ENCODE measurements at places on chromosomes 5 and 9.

GRCh38 chr9:88161144-88161543 is 22.9 kb upstream of the SPATA31C2 start:
- no peak for DNase-seq

GRCh38 chr9:117869712-117870111 is 165.5 kb downstream of the TLR4 start:
- no peak for DNase-seq

- no peak for DNase-seq
These were observed 7.8 kb downstream of the RAPGEF1 start for GRCh38 chr9:131732061-131732526.

DNA sequence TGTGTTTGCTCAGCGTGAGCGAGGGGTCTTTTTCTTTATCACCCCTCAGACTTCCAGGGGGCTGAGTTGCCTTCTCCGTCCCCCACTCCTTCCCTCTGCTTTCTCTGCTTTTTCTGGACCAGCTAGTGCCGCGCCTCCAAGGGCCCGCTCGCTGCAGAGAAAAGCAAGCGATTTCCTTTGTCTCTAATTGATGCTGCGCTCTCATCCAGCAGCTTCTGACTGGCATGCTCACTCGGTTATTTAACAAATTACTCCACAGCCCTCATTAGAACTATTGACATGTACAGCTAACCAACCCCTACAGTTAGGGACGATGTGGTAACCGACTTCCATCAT is 288.0 kb downstream of the ELAVL2 start:
- DNase-seq = no peak

- no peak for DNase-seq
These were observed 138.1 kb upstream of the TLE4 start for GRCh38 chr9:79433703-79434102.

GRCh38 chr9:91180240-91180929 is 181.3 kb downstream of the AUH start:
- no peak for DNase-seq

- no peak for DNase-seq
These were observed 395.4 kb downstream of the ARRDC3 start for GRCh38 chr5:90987726-90988125.

DNA sequence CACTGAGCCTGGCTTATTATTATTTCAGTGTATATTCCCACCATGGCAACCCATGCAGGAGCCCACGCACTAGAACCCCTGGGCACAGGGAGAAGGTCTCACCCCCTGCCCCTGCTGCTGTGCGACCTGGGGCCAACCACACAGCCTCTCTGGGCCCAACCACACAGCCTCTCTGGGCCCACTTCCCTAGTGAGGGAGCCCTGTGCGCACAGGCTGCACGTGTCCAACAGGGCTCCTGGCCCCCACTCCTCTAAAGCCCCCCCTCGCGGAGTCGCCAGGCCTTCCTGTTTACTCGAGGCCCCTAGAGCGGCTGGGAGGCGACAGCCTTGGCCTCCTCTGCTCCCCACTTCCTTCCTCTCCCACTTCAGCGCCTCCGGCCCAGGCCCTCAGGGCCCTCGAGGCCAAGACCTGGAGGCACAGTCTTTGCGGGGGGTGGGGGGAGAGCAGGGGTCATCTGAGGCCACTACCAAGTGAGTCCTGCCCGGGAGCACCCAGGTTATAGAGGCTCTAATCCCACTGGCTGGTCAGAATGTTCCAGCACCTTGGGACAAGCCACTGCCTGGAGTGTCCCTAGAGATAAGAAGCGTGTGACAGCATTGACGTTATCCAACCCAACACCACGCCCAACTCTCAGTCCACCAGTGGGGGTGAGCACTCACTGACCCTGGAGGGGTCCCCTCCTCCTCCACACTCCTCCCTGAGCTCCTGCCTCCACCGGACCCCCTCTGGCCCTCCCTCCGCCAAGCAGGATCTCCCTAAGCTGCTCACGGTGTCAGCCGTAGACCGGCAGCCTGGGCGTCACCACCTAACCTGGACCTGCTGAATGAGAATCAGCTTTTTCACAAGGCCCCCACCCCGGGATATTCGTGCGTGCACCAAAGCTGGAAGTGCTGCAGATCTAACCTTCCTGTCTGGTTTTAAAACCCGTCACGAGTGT is 7.9 kb upstream of the ENG start:
- no peak for DNase-seq

DNA sequence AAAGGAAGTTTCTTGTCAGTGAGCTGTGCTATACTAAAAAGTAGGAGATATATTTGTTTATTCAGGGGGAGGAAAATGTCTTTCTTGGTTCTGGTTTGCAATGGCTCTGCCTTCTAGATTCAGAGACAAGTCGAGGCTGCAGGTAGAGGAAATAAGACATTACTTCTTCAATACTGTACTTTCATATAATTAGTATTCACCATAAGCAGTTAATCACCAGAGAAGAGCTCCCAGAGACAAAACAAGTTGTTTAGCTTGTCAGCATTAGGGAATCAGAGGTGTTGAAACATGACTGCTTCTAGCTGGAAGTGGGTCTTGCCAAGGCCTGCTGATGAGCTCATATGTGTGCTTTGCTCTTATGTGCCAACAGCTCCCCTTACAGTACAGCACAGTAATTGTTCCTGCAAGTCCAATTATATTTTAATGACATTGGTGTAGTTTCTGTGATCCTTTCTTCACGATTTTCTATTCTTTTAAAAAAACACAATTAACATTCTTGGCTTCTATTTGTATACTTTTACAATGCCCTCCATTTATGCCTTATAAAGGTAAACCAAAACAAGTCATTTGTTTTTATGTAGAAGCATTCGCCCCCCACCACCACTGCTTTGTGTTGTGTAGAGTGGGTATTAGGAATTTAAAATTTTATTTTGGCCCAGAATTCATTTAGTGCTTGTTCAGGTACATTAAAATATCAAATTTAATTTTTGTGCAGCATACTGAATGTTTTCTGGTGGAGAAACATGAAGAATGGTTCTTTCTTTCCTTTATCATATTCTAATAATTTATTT is 112.2 kb downstream of the RPS23 start:
- DNase-seq = peak; percentile 99

GRCh38 chr5:55934115-55934613 is 60.6 kb downstream of the IL6ST start:
- DNase-seq = peak; percentile 26

DNA sequence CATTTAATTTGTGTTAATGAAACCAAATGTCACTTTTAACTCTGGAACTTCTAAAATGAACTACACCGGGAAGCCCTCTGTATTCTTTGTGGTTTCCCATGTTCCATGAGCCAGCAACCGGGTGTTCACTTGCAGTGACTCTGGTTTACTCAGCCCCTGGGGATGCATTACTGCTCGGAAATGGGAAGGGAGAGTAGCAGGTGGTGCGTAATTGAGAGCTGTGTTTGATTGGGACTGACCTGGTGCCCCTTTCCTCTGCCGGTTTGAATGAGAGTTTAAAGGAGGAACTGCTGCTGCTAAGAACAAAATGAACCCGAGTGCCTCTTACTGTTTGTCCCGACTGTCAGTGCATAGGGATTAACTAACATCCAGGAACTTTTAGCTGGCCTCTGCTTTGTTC is 100.1 kb upstream of the DHFR start:
- DNase-seq = peak; percentile 55

DNA sequence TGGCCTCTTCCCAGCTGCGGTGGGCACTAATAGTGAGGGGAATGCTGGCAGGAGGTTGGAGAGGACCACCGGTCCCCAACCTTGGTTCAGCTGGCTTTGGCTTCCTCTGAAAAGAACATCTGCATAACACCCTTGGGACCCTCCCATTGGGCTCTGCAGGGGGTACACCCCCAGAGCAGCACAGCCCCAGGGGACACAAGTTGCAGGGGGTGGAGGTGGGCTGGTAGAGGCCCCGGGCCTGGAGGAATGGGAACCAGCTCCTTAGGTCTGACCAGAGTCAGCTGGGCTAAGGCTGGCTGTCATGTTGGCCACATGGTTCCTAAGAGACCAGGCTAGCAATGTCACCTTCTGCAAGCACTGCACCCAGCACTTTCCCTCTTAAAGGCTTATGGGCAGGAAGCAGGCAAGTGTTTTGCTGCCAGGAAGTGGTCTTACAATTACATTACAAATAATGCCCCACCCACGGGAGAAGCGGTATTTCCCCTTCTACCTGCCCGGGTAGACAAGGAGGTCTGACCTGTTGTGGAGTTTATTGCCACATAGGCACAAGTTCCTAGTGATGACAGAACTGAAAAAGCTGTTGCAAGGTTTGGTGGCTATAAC is 18.1 kb downstream of the GCNT4 start:
- DNase-seq = no peak
